ENCODE measurements at places on chromosomes 4 and X. TPM values are rescaled to one million over a fixed set of nuclear protein-coding genes. Genes with fewer than 3 reads are reported as not detected.
A peak's percentile ranks its signal among the peaks of the same experiment; 100 is the strongest.

HTN1 gene
- polyA plus RNA-seq, result 0.03 TPM

COX7B2 gene
- not detected for polyA plus RNA-seq

SLC25A4 gene
- 47.3 TPM for polyA plus RNA-seq

GAGE12D gene
- not detected for polyA plus RNA-seq

PWWP3B gene
- polyA plus RNA-seq, result 2.7 TPM

ATOH1 gene
- polyA plus RNA-seq, result not detected

AWAT2 gene
- not detected for polyA plus RNA-seq

PCDH10 gene
- 5.4 TPM for polyA plus RNA-seq

FAM9C gene
- polyA plus RNA-seq, result 0.19 TPM

CT45A7 gene
- not detected for polyA plus RNA-seq

CDS1 gene
- 24.3 TPM for polyA plus RNA-seq

GAGE12E gene
- not detected for polyA plus RNA-seq

C4orf50 gene
- 0.01 TPM for polyA plus RNA-seq

OTC gene
- polyA plus RNA-seq, result not detected

APBB2 gene
- polyA plus RNA-seq, result 59.5 TPM

CSAG1 gene
- polyA plus RNA-seq, result not detected

DNA sequence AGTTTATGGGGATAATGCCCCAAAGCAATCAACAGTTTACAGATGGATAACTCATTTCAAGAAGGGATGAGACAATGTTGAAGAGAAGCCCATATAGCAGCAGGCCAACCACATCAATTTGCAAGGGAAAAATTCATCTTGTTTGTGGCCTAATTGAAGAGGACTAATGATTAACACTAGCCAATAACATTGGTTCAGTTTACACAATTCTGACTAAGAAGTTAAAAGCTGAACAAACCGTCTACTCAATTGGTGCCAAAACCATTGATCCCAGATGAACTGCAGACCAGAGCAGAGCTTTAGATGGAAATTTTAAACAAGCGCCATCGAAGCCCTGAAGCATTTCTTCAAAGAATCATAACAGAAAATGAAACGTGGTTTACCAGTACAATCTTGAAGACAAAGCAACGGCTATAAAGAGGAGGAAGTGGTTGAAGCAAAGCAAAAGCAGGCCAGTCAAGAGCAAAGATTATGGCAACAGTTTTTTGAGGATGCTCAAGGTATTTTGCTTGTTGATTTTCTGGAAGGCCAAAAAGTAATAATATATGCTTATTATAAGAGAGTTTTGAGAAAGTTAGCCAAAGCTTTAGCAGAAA lies 20.5 kb upstream of the BLTP1 start:
- no peak for DNase-seq

DNA sequence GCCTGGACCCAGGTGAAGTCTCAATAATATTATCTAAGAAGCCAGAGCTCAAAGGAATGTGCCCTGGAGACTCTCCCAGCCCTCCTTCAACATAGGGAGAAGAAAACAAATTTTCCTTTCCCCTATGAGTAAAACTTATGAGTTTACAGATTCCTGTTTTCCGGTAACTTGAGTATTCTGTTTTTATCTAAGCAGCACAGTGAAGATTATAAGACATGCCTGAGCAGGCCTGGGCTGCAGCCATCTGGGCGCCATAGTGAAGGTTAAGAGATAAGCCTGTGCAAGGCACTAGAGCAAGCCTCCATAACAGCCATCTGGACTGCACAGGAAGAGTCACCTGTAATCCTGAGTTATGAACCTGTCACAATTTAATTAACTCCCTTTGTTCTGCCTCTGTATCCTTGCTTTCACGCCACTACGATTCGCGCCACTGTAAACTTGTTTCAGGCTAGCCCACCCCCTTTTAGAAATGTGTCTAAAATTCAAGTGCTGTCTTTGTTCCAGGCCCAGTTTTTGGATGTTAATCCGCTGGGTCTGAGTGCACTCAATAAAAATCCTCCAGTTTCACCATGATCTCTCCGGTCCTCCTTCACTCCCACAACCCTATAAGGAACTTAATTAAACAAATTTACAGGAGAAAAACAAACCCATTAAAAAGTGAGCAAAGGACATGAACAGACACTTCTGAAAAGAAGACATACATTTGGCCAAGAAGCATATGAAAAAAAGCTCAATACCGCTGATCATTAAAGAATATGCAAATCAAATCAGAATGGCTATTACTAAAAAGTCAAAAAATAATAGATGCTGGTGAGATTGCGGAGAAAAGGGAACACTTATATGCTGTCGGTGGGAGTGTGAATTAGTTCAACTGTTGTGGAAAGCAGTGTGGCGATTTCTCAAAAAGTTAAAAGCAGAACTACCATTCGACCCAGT lies 189.5 kb downstream of the APBB2 start:
- no peak for DNase-seq

GRCh38 chr4:54067166-54067565 lies 2.8 kb upstream of the CHIC2 start:
- DNase-seq, result no peak

- DNase-seq, result peak; percentile 9
Measured at GRCh38 chr4:61204353-61205060, 4.4 kb downstream of the ADGRL3 start.

- DNase-seq, result no peak
Measured at GRCh38 chr4:13212936-13213335, 271.2 kb downstream of the RAB28 start.

DNA sequence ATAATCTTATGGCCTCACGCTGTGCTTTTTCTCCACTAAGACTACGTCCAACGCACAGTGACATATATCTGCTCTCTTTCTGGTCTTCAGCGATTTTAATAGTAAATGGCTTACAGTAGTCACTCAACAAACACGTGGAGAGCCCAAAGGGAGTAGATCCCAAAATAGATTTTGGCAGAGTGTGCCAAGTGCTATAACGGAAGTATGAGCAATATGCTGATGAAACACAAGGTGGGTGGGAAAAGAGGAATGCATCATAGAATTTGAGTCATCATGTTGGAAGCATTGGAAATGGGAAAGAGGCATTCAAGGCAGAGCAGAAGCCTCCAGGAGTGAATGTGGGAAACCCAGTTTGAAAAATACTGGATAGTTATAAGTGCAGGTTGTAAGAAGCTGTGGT lies 129.1 kb upstream of the LDB2 start:
- DNase-seq, result no peak

- no peak for DNase-seq
Measured at GRCh38 chr4:112766422-112766821, 129.5 kb downstream of the LARP7 start.

DNA sequence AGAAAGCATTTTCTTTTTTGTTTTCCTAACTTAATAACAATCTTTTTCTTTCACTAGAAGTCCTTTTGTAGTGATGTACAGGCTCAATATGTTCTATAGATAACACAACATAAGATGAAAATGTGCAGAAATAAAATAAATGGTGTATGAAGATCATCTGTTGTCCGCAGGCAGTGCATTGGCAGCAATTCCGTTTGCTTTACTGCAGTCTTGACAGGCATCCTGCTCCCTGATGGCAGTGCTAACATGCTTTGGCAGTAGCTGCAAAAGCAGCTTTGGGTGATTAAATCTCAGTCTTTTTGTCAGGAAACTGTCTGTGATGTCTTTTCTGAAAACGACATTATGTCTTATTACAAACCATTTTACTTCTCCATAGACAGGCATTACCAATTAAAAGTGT lies 131.4 kb downstream of the TRAM1L1 start:
- DNase-seq, result no peak

GRCh38 chrX:136866337-136867095 lies 14.0 kb downstream of the RBMX start:
- DNase-seq, result no peak

DNA sequence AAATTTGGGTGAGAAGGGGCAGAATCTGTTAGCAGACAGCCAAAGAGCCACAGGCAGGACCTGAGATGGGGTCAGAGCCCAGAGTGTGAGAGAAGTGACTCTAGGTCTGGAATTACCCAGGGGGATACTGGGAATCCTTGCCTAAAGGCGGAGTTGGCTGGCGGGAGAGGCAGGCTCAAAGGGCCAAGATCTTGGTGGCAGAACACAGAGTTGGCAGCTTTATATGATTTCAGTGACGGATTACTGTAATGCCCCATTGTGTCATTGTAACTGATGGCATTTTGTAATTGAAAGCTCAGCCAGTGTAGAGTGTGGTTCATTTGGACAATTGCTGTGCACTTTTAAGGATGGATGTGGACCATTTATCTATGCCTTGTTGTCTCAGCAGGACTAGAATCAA lies 77.3 kb downstream of the SMIM20 start:
- no peak for DNase-seq

- DNase-seq, result no peak
Measured at GRCh38 chrX:135213200-135213844, 38.5 kb upstream of the ETDA start.

DNA sequence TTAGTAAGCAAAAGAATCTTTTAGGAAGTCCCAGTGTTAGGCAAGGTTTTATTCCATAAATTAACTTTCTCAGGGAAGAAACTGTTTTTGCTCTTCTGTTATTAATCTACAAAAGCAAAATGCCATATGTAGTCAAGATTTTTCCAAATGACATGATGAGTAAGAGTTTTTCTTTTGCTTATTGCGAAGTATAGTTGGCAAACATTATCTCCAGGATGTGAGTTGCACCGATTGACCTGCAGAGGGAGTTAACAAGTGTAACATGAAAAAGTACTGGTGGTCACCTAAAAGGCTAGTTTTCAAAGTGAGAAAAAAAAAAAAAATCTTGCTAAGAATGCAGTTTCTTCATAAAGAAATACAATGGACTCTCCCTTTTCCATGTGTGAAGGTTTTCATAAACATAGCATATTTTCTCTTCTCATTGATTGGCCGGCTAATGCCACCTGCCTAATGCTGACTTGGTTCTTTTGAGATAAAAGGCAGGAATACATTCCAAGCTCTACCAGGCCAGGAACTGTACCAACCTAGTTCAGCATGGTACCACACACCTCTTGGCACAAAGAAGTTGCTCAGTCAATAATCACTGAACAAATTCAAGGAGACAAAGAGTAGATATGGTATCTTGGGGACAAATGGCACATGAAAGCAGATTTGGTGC lies 100.2 kb downstream of the LNX1 start:
- DNase-seq, result peak; percentile 23

- DNase-seq, result no peak
Measured at GRCh38 chrX:22118161-22118830, 86.2 kb downstream of the PHEX start.

- no peak for DNase-seq
Measured at GRCh38 chr4:41060352-41061334, 153.7 kb downstream of the APBB2 start.

DNA sequence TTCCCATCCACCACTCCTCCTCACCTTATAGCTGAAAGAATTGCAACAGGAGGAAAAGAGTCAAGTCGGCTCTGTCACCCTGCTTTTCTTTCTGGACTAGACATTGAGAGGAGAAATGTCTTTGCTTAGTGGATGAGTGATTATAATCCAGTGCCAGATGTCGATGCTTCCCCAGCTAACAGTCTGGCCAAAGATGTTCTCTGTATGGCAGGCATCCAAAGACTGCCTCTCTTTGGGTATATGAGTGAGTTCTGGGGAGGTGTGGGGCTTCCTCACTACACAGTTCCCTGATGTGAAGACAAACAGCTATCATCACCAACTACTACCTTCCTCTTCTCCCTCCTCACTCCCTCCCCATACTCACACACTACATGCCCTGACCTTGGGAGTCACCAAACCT lies 90.9 kb downstream of the COMMD8 start:
- DNase-seq, result no peak

GRCh38 chr4:108535757-108536156 lies 84.6 kb upstream of the RPL34 start:
- no peak for DNase-seq

- no peak for DNase-seq
Measured at GRCh38 chr4:74016068-74016467, 17.6 kb upstream of the CXCL5 start.

DNA sequence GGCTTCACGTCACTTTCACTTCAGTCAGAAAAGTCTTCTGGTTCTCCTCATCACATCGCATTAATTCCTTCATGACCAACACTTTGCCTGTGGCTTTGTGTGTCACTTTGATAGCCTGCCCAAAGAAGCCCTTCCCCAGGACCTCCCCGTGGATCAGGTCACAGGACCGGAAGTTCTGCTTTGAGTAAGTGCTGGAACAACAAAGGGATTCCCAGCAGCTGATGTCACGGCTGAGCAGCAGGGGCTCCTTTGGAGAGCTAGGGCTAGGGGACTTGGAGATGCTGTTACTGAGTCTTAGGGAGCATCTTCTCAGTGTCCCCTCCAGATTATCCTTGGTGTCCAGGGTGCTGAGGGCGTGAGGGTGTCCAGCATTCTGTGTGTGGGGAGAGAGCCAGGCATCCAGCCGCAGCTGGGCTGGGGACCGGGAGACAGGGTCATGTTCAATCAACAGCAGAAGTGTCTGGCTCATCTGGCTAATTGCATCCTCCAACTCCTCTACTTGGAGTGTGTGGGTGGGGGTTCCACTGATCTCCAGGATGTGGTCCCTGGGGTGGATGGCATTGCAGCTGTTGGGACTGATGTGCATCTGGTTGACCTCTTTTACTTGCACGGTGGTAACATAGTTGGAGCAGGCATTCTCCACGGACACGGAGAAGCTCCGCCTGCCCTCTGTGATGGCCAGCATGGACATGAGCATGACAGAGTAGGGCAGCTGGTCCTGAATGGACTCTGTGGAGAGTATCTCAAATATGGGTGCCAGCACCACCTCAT lies 39.2 kb upstream of the ARHGAP6 start:
- DNase-seq, result no peak

GRCh38 chr4:110371016-110371770 lies 104.8 kb upstream of the ENPEP start:
- peak; percentile 76 for DNase-seq

- peak; percentile 40 for DNase-seq
Measured at GRCh38 chrX:130393451-130394074, 8.1 kb upstream of the GPR119 start.

- no peak for DNase-seq
Measured at GRCh38 chr4:54101190-54102041, 1.5 kb downstream of the GSX2 start.
